ENCODE measurements at places on chromosomes 7 and 10.
A peak's percentile ranks its signal among the peaks of the same experiment; 100 is the strongest.

DNA sequence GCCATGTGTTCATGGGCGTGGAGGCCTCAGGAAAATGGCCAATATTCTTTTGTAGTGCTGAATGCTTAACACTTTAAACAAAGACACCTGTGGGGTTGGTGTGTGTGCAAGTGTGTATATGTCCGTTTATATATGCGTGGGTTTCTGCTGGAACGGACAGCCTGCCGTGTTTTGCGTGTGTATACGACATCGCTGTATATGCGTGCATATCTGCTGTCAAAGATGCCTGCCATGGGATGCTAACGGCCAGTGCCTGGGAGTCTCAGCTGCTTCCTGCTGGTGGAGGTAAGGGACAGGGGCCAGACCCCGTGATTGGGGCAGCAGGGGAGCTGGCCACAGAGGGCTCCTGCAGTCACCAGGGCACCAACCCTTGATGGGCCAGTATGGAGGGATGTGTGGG lies 216.3 kb upstream of the SHH start:
- DNase-seq: no peak

GRCh38 chr10:19483421-19483820 lies 332.8 kb upstream of the PLXDC2 start:
- no peak for DNase-seq

DNA sequence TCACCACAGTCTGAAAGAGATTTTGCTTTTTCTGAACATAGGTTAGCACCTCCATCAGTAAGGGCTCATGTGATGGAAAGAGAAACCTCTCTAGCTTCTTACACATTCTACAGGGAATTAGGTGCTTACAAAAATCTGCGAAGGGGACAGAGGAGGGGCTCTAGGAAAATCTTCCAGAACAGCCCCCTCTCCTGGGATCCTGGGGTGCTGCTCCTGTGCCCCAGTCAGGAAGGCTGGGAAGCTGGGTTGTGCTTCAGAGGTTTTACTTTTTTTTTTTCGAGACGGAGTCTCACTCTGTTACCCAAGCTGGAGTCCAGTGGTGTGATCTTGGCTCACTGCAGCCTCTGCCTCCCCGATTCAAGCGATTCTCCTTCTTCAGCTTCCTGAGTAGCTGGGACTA lies 7.5 kb upstream of the FAM171A1 start:
- DNase-seq: no peak

DNA sequence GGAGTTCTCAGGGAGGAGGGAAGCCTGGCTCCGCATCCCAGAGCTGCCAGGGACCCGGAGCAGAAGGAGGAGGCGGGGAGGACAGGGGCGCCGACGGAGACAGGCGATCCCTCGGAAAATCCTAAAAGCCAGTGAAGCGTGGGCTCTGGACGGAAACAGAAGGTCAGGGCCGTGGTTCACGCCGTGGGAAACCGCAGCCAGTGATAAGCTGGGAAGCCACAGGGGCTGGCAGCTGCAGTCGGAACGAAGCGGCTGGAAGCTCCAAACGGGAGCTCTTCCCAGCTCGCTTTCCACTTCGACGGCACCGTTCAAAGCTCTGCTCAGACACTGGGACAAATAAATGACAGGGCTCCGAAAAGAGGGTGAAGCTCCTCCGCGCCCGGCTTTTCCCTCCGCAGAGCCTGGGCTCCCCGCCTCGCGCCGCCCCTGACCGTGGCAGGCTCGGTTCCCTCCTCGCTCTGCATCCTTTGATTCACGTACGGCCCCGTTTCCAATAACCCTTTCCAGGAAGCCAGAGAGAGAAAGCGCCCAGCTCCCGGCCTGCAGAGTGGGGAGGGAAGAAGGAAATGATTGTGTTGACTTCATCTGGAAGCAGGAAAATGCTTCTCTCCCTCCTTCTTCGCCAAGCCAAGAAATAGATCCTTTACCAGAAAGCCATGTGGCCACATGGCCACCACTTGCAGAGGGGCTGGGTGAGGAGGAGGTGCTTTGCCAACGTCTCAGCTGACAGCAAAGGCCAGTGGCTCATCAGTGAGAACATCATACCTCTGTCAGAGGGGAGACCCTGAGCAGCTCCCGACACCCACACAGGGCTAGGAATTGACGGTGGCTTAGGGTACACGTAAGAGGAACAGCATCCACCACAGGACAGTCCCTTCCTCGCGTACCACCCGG lies 57.4 kb downstream of the ADRB1 start:
- DNase-seq: peak; percentile 19

GRCh38 chr10:132448248-132448731 lies 51.3 kb downstream of the PWWP2B start:
- peak; percentile 80 for DNase-seq

GRCh38 chr7:124552217-124552616 lies 213.4 kb downstream of the GPR37 start:
- no peak for DNase-seq

DNA sequence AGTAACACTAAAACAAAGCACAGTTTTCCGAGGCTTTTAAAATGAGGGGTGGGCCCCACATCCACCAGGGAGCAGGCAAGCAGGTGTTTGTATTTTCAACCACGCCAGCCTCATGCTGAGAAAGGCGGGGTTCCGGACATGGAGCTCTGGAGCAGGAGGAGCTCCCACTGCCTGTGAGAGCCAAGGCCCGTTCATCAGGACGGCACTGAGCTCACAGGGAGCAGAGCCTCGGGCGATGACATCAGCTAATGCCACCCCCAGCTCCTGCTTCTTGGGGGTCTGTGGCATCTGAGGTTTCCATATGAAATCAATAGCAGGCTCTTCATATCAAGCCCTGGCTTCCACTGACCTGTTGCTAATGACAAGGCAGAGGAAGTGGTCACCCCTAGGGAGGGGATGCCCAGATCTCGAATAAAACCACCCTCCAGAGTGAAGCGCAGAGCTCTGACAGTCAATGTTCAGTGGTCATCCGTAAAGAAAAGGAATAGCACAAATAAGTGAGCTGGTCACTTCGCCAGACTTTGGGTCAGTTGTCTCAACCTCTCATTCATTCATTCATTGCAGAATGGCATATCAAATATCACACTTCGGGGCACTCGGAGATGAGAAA lies 89.1 kb downstream of the TNS3 start:
- no peak for DNase-seq

GRCh38 chr7:15396210-15397158 lies 165.3 kb downstream of the AGMO start:
- DNase-seq: no peak

All from hematopoietic multipotent progenitor cell treated with erythropoietin and hydrocortisone succinate and interleukin-3 and kit ligand, for 8 days (in vitro differentiated cells).